Activated naive CD8-positive, alpha-beta T cell treated with anti-CD3 and anti-CD28 coated beads, Interleukin-2, amount 10 ng/mL, durations not matched to agents 7 days and 5 days (primary cell): ENCODE measurements at places on chromosomes 2 and 18.

DNA sequence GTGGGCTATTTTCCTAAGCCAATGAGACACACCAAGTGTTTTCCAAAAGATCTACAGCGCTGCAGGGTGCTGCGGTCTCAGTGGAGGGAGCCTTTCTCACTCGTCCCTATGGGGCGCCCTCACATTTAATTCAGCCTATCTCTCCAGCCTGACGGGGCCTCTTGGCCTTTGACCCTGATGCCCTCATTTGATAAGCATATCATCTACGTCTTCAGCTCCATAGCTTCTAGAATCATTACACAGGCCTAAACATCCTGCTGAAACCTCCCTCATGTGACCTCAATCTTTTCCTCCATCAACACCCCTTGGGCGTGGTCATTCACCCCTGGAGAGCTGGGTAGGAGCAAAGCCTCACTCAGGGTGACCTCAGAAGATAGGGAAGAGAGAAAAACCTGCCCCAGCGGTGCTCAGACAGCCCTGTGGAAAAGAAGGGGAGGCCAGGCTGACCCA is 57.4 kb downstream of the CYP26B1 start:
- no peak for DNase-seq

DNA sequence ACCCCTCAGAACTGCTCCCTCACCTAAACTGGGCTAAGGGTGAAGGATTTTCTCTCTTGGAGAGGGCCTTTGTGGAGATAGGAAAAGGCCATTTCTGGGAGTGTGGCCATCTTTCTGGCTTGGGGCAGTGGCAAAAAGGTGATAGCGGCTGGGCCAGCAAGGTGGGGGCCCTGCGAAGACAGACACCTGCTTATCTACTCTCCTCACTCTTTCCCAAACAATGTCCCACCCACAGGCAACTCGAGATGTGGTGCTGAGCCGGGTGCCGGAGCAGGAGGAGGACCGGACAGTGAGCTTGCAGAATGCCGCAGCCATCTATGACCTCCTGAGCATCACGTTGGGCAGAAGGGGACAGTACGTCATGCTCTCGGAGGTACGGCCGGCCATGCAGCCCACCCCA is 90.1 kb upstream of the MCFD2 start:
- no peak for DNase-seq

DNA sequence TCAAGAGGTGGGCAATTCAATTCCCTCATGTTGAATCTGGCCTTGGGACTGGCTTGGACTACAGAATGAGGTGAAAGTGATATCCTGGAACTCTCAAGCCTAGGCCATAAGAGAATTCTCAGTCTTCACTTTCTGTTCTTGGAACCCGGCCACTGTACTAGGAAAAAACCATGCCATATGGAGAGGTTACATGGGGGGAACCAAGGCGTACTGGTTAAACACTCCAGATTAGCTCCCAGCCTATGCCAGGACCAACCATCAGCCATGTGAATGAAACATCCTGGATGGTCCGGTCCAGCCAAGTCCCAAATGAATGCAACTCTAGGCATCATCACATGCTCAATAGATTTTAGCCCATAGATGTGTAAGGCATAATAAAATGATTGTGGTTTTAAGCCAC is 56.4 kb downstream of the ZNF385B start:
- no peak for DNase-seq

DNA sequence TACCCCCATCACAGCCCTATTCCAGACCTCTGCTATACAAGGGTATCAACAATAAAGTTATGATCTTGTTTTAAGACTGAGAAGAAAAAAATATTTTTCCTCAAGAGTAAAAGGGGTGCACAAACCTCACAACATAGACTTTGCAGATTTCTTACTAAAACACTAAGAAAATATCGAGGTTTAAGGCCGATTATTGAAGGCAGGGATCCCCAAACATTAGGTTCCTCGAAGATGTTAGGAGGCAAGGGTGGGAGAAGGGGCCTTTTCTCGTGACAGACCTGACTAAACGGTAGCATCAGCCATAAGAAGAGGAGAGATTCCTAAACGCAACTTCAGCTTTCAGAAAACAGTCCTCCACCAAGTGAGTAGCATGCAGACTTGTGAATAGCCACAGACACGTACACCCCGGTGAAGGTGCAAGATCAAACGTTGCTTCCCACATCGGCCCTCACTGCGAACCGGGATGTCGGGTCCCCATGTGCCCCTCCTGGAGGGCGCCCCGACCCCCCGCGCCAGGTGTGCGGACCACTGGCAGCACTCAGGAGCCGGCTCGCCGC is 678 bp downstream of the PIAS2 start:
- no peak for DNase-seq

DNA sequence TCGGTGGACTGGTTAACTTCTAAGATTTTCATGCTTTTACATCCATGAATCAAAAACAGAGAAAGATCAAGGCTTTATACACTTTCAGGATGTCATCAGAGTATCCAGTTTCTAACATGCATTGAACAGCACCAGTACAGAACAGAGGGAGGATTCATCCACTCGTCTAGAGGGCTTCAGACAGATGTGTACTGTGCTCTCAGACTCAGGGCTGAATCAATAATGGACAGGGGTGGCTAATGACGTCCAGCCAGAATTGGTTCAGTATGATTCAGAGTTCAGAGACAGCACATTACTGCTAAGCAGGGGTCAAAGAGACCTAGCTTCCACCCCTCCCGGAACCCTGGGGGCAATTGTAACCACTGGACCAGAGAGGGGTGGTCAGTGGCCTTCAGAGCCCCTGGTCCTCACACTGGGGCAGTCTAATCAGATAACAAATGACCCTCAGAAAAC is 37.3 kb downstream of the RNU4ATAC start:
- DNase-seq, result no peak
